Right cardiac atrium (tissue), 5 donors: ENCODE measurements at places on chromosomes 3 and 15.

GRCh38 chr15:86121568-86122225 lies 42.0 kb downstream of the AGBL1 start:
- no peak for DNase-seq

GRCh38 chr15:46088486-46089445 lies 453.9 kb downstream of the SQOR start:
- DNase-seq, result no peak

- DNase-seq, result no peak
Measured at GRCh38 chr3:57855281-57855680, 99.2 kb downstream of the SLMAP start.

DNA sequence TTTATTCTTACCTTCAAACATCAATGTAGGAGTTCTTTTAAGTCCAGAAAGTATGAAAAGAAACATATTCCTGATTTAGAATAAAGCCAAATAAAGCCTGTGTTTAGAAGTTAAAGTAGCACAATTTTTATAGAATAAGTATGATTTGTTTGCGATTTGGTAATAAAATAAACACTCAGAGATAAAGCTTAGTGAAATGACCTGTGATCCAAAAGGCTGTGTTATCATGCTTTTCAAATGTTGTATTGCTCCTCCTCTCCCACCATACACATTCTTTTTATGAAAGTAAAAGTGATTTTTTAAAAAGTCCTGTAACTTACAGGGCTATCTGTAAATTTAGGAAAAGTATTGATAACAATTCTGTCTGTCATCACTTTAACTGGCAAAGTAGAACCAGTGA lies 138.6 kb upstream of the CGNL1 start:
- DNase-seq, result no peak

DNA sequence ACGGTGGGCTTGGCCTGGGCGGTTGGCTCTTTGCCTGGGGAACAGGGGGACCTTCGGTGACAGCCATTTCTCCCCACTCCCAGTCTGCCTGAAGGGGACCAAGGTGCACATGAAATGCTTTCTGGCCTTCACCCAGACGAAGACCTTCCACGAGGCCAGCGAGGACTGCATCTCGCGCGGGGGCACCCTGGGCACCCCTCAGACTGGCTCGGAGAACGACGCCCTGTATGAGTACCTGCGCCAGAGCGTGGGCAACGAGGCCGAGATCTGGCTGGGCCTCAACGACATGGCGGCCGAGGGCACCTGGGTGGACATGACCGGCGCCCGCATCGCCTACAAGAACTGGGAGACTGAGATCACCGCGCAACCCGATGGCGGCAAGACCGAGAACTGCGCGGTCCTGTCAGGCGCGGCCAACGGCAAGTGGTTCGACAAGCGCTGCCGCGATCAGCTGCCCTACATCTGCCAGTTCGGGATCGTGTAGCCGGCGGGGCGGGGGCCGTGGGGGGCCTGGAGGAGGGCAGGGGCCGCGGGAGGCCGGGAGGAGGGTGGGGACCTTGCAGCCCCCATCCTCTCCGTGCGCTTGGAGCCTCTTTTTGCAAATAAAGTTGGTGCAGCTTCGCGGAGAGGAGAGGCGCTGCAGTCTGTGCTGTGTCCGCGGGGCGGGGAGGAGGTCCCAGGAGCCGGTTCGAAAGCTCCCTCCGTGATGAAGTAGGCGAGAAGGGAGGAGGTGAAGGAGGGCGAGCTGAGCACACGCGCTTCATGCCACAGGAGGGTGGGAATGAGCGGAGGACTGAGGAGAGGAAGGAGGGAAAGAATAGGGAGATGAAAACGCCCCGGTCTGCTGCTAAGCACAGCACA lies 9.6 kb downstream of the CLEC3B start:
- DNase-seq, result peak; percentile 46

DNA sequence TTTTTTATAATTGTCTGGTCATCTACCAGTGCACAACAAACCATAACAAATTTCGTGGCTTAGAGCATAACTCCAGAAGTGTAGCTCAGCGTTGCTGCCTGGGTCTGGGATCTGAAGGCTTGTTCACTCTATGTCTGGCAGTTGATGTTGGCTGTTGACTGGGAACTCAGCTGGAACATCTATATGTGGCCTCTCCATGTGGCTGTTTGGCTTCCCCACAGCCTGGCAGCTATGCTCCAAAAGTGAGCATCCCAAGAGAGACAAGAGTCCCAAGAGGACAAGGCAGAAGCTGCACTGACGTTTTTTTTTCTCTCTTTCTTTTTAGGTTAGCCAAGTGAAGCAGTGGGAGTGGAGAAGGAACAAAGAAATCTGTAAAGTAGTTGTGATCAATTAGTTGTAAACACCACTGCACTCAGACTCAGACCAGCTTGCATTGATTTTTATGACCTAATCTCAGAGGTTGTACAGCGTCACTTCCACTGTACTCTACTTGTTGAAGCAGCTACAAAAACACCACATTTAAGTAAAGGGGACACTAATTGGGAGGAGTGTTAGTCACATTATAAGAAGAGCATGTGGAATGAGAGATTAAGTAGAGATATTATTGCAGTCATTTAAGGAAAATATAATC lies 2.5 kb upstream of the GPR176 start:
- DNase-seq, result no peak

DNA sequence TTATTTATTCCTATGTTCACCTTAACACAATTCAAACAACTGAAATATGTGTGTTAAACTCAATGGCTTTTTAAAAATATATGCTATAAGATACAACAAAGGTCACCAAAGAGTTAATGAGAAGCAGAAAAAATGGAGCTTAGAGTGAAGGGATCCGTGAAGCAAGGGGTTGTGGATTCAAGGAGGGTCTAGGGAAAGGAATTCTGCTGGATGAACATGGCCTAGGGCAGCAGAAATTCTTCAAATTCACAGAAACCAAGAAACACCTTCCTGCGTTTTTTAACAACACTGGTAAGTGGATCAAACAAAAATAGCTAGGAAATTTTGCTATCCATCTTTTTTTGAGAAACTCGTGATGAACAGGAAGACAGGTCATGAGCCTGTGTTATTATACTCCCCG lies 59.3 kb upstream of the PLSCR5 start:
- no peak for DNase-seq

DNA sequence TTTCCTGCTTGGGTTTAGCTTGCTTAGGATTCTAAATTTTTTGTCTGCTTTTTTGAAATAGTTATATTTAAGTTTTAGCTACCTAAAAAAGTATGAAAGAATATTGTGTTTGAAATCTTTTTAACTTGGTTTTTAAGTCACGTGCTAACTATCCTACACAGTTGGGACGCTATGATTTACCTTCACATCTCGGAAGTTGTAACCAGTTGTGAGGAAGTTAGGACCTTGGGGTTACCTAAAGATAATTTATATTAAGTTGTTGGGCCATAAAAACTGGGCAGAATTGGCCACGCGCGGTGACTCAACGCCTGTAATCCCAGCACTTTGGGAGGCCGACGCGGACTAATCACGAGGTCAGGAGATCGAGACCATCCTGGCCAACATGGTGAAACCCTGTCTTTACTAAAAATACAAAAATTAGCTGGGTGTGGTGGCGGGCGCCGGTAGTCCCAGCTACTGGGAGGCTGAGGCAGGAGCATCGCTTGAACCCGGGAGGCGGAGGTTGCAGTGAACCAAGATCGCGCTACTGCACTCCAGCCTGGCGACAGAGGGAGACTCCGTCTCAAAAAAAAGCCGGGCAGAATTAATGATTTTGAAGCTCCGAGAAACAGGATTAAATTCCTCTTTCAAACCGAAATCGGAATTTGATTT lies 1.0 kb downstream of the ZFAND6 start:
- peak; percentile 26 for DNase-seq

DNA sequence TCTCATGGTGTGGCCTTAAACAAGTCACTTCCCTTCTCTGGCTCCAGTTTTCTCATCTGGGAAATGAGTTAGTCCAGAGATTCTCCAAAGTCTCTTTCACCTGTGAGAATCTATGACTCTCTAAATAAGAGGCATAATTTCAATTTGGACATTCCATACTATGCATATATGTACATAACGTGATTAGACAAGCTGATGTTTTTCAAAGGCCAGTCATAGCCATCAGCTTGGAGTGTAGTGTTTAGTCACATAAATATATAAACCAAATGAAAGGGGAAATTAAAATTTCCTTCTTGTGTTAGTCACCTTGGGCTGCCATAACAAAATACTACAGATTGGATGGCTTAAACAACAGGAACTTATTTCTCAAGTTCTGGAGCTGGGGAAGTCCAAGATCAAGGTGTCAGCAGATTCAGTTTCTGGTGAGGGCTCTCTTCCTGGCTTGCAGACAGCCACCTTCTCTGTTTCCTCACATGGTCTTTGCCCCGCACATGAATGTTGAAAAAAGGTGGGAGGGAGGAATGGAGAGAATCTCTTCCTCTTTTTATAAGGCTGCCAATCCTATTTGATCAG lies 19.4 kb downstream of the TMEM41A start:
- no peak for DNase-seq

DNA sequence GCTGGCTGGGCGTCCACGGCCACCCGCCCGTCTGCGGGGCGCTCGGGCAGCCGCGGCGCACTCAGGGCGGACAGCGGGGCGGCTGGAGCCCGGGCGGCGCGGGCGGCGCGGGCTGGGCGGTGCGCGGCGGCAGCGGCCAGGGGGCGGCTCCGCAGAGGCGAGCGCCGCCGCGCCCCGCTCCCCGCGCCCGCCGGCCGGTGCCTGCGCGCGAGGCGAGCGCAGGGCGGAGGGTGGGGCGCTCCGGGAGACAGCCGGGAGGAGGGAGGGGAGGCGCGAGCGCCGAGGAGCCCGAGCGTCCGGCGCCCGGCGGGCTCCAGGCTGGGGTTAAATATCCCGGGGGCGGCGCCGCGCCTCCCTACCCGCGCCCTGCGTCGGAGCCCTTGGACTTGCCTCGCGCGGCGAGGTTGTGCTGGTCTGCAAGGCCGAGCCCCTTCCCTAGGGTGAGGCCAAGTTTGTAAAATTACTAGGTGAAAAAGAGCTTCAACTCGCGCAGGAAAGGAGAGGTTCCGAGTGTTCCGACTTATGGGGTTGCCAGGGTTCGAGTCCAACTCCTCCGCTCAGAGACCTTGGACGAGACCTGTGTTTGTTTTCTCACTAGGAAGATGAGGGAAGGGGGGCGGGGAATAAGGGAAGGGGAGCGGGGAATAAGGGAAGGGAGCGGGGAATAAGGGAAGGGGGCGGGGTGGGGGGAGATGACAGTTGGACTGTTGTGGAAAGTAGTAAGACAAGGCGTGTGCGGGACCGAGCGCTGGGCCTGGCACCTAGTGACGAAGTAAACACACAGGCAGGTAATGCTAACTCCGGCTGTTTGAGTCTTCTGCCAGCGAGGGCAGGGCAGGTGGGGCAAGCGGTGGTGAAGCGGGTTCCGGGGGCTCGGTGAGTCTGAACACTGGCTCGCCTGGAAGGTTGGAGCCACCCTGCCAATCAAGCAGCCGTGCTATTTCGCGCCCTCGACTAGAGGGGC lies at the start of gene TNFAIP8L3:
Gene TNFAIP8L3, minus strand, starts transcription at position 301 of the 964 bp plus-strand sequence. CDS start 311 bp downstream, outside the sequence.
- DNase-seq, result peak; percentile 77

- DNase-seq, result no peak
Measured at GRCh38 chr3:146343551-146343950, 92.6 kb upstream of the PLSCR4 start.

DNA sequence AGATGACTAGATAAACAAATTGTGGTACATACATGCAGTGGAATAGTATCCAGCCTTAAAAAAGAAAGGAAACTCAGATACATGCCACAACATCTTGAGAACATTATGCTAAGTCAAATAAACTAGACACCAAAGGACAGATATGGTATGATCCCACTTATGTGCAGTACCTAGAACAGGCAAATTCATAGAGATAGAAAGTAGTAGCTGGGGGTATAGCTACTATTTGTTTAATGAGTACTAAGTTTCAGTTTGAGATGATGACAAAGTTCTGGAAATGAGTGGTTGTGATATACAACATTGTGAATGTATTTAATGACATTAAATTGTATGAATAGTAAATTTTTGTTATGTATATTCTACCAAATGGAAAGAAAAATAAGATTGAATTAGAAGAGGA lies 477.2 kb upstream of the CFAP20DC start:
- DNase-seq, result no peak
